Retinal pigment epithelial cell (primary cell): ENCODE measurements at places on chromosomes 4 and X.

- no peak for DNase-seq
Measured at GRCh38 chrX:40331762-40332161, 234.0 kb upstream of the BCOR start.

DNA sequence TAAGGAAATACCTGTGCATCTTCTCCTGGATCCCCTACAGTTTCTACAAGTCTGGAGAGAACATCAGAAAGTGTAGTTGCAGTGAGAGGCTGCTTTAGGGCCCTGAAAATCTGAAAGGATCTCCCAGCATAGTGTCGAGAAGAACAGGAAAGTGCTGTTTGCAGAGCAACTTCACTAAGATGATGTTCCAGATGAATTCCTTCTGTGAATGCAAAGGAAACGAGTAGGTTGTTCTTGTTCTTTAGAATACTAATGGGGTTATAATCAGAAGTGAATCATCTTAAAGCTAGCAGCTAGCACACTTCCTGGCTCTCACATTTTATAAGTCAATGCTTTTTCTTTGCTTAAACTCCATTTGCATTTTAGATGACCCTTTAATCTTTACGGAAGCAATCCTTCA lies 53.7 kb downstream of the ZAR1 start:
- DNase-seq = no peak

DNA sequence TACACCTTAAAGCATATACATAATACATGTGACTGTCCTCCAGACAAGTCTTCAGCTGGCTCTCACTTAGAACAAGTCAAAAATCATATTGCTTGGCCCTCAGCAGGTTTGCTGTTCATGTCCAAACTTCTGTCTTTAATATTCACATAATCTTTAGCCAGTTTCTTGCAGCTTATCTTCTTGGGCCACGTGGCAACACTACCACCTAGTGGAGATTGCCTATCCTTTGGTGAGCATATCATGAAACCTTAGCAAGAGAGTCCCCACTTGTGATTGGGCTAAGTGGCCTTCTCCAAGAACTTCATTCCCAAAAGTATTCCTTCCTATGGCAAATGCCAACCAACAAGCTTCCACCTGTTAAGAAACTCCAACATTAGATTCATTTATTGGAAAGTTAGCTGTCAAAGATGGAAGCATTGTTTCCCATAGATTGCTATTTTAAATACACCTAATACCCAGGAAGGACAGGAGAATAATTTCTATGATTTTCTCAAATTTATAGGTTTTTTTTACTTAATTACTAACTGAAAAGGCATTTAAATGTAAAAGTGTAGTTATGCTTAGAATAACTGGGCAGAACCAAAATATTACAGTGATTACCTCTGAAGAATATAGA lies 231.9 kb upstream of the INTU start:
- peak; percentile 24 for DNase-seq

- DNase-seq = no peak
Measured at GRCh38 chr4:95217197-95217596, 331.6 kb downstream of the UNC5C start.

- no peak for DNase-seq
Measured at GRCh38 chr4:134906404-134907023, 704.9 kb upstream of the PABPC4L start.
